ENCODE measurements at places on chromosomes 3 and 15. TPM values are rescaled to one million over a fixed set of nuclear protein-coding genes. Genes with fewer than 3 reads are reported as not detected.

Gene EXD1
- 0.01 TPM for polyA plus RNA-seq

Gene MUC20
- polyA plus RNA-seq = 34.5 TPM

Gene GPR62
- polyA plus RNA-seq = 0.18 TPM

Gene HDGFL3
- 30.4 TPM for polyA plus RNA-seq

Gene KNL1
- 9.8 TPM for polyA plus RNA-seq

Gene LRRC31
- polyA plus RNA-seq = 11.4 TPM

Gene SI
- 722 TPM for polyA plus RNA-seq

Gene CPLX3
- polyA plus RNA-seq = not detected

Gene CCDC33
- 2.2 TPM for polyA plus RNA-seq

Gene SCAANT1
- 1.8 TPM for polyA plus RNA-seq

Gene MCTP2
- polyA plus RNA-seq = 18.7 TPM

Gene SLC24A5
- not detected for polyA plus RNA-seq

Gene CACNA2D2
- polyA plus RNA-seq = 7.5 TPM

Gene LRRIQ4
- polyA plus RNA-seq = 0.07 TPM

Gene NAA50
- 85.5 TPM for polyA plus RNA-seq

Gene MFAP1
- 37.1 TPM for polyA plus RNA-seq

Gene TEX9
- 8.4 TPM for polyA plus RNA-seq

Gene PRR23B
- not detected for polyA plus RNA-seq

Gene SHF
- 13.4 TPM for polyA plus RNA-seq

Gene AQP9
- polyA plus RNA-seq = 0.27 TPM

Gene STX19
- 0.34 TPM for polyA plus RNA-seq

Gene AADAC
- polyA plus RNA-seq = 147 TPM

Gene CYP8B1
- 0.75 TPM for polyA plus RNA-seq

Gene USP8
- polyA plus RNA-seq = 59.9 TPM

Gene ATP13A5
- polyA plus RNA-seq = 0.09 TPM

Gene ISG20
- 4.9 TPM for polyA plus RNA-seq

Gene ISLR
- polyA plus RNA-seq = 24.8 TPM

Gene WDR93
- 0.30 TPM for polyA plus RNA-seq

Gene NCEH1
- 4.1 TPM for polyA plus RNA-seq

Gene STRA6
- 22.2 TPM for polyA plus RNA-seq

Gene NAALADL2
- 6.5 TPM for polyA plus RNA-seq

Gene ERICH6
- polyA plus RNA-seq = 0.09 TPM

Gene PLCH1
- 7.4 TPM for polyA plus RNA-seq

Gene OXTR
- polyA plus RNA-seq = 2.2 TPM

Gene ROBO2
- polyA plus RNA-seq = 9.6 TPM

Gene SCG5
- 22.2 TPM for polyA plus RNA-seq

Gene GADL1
- polyA plus RNA-seq = 0.04 TPM

Gene PPIP5K1
- 159 TPM for polyA plus RNA-seq

Gene NR2F2
- 27.7 TPM for polyA plus RNA-seq

Gene RCN2
- polyA plus RNA-seq = 80.1 TPM

Gene SYNPR
- 0.87 TPM for polyA plus RNA-seq

Gene RNF168
- polyA plus RNA-seq = 11.4 TPM

Gene HYAL2
- 37.2 TPM for polyA plus RNA-seq

Gene FAM107A
- polyA plus RNA-seq = 1.3 TPM

Gene VGLL3
- 7.4 TPM for polyA plus RNA-seq

Gene DENND4A
- 27.7 TPM for polyA plus RNA-seq

Gene CERS3
- polyA plus RNA-seq = 0.15 TPM

Gene TGM5
- 0.03 TPM for polyA plus RNA-seq

Gene UBA7
- polyA plus RNA-seq = 60.4 TPM

Gene GOLGA6L10
- 7.4 TPM for polyA plus RNA-seq

Gene SLC2A2
- polyA plus RNA-seq = 202 TPM

Gene MAP1A
- 5.4 TPM for polyA plus RNA-seq

Gene NEK10
- 0.87 TPM for polyA plus RNA-seq

Gene TNFAIP8L3
- 3.8 TPM for polyA plus RNA-seq

Gene CHRM5
- 0.48 TPM for polyA plus RNA-seq

Gene PTX3
- 9.2 TPM for polyA plus RNA-seq

Gene LMOD3
- 0.18 TPM for polyA plus RNA-seq

Data from large intestine (tissue), 12 donors.